ENCODE measurements at places on chromosomes 5 and 9.
A peak's percentile ranks its signal among the peaks of the same experiment; 100 is the strongest.

DNA sequence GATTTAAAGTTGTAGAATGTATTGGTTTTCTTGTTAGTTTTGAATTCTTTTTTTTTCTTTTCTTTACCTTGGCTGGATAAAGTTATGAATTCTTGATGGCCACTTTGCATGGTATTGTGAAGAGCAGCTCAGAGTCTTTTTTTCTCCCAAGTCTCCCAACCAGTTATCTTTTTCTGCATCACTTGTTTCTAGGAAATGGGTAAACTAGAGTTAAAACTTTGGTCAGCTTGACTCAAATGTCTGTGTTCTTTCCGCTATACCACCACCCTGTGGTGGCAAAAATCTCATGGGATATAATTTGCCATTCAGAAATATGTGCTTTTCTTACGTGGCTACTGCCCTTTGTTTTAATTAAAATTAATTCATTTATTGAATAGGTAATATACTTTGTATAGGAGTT lies 113.2 kb downstream of the UNC13B start:
- no peak for DNase-seq

DNA sequence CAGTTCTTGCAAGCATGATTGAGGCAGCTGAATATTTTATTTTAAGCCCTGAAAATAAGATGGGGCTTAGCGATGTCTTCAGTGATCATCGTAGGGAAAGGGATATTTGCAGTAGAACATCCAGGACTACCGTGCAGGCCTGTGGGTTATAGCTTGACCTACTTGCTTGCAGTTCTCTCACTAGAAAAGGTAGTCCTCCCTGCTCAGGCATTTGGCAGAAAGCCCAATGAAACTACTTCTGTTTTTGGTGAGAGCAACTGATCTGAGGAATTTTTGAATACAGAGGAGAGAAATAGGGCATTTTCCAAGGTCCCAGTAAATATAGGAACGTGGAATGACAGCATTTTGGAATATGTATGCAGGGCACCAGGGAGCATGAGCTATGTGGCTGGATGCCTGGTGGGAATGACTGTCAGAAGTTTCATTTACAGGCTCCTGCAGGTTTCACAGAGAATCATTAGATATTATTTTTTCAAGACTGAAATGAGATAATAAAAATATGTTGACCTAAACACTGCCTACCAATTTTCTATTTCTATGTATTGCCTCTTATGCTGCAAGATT lies 417.9 kb upstream of the ACTBL2 start:
- DNase-seq, result no peak

GRCh38 chr9:132887181-132888120 lies 8.8 kb downstream of the SPACA9 start:
- no peak for DNase-seq

DNA sequence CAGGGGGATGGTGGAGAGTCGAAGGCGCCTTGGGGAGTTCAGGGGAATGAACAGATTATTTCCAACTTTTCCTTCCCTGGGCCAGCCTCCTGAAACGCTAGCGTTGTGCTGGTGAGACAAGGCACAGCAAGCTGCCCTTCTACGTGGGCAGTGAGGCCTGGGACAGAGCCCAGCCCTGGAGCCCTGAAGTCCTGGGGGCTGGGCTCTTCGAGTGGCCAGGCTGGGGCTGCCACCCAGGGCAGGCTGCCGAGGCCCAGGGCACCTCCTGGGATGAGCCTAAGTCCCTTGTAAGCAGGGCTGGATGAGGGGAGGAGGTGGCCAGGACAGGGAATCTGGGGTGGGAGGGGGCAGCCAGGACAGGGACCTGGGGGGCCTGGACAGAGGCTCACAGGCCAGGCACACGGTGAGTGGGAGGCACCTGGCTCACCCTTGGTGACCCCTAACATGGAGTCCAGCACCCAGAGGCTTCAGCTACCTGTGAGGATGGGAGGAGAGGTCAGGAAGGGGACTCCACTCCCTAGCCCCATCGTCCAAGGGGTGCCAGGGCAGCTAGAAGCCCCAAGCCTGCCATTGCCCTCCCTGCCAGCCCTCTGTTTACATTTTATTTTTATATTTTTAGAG lies 1.3 kb upstream of the LCN12 start:
- no peak for DNase-seq

- no peak for DNase-seq
Observed at GRCh38 chr5:203246-203930, 12.1 kb downstream of the LRRC14B start.

GRCh38 chr5:137794863-137795262 lies 40.7 kb upstream of the HNRNPA0 start:
- no peak for DNase-seq

DNA sequence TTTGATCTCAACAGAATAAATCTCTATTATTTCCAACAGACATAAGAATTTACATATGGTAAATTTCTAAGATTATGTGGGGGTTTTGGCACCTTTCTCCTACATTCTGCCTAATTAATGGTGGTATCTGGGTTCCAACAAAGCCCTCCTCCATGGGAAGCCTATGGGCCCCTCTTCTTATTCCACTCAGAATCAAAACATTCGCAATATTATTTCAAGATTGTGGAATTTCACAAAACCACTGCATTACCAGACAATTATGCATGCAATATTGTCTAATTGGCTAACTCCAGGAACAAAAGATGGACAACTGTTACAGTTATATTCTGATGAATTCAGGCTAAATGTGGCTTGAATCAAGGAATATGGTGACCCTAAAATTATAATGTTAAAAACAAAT lies 434.0 kb downstream of the NFIB start:
- DNase-seq, result no peak

DNA sequence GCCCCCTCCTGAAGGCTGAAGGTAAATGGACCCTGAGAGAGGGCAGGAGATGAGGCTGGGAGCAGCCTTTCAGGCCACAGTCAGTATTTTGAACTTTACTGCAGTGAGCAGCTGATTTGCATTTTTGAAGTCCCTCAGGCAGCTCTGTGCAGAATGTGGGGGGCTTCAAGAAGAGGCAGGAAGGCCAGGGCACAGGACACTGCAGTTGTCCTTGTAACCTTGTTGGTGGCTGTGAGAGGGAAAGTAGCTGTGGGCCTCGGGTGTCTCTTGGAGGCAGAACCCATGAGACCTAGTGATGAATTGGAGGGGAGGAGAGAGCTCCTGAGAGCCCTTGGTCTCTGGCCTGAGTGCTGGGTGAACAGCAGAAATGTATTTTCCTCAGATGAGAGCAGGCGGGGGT lies 2.6 kb downstream of the CCDC180 start:
- DNase-seq, result no peak

GRCh38 chr9:2132484-2133082 lies 117.4 kb downstream of the SMARCA2 start:
- peak; percentile 40 for DNase-seq

- no peak for DNase-seq
Observed at GRCh38 chr9:37001459-37001858, 32.6 kb downstream of the PAX5 start.

- peak; percentile 48 for DNase-seq
Observed at GRCh38 chr5:61330341-61330844, 1.7 kb upstream of the ZSWIM6 start.

- peak; percentile 46 for DNase-seq
Observed at GRCh38 chr9:107161338-107161737, 121.7 kb upstream of the RAD23B start.

DNA sequence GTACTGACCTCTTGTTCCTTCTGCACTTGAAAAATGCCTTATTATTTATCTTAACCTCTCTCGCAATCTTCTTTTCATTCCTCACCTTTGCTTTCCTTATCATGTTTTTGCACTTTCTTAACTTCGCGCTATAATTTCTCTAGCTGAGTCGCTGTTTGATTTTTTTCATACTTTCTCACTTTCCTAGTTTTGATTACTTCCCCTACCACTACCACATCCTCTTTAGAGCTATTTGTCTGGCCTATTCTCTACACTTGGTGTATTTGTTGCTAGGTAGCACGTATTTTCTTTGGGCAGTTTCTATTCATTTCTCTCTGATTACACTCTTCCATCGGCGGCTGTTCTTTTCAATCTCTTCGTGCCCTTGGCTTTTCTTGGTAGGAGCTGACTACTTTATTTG lies 611.8 kb downstream of the BNC2 start:
- no peak for DNase-seq

DNA sequence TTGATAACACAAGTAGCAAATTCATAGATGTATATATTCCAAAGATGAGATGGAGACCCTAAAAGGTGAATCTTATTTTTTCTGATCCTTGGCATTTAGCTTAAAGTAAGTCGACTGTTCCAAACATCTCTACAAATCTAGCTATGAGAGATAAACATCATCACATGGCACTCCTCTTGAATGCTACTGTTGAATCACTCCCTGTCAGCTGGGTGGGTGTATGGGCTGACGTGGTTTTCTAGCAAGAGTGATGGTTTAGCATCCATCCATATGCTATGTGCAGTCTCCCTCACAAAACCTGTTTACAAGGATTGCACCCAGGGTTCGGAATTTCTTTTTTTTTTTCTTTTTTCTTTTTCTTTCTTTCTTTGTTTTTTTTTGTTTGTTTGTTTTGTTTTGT lies 13.8 kb downstream of the ACO1 start:
- DNase-seq, result no peak

GRCh38 chr9:27125030-27125429 lies 16.0 kb downstream of the TEK start:
- DNase-seq, result no peak

- DNase-seq, result no peak
Observed at GRCh38 chr5:83450183-83450966, 21.2 kb upstream of the VCAN start.

- DNase-seq, result no peak
Observed at GRCh38 chr5:133287500-133287899, 235.7 kb downstream of the HSPA4 start.

GRCh38 chr9:121990600-121991306 lies 102.4 kb downstream of the TTLL11 start:
- no peak for DNase-seq

DNA sequence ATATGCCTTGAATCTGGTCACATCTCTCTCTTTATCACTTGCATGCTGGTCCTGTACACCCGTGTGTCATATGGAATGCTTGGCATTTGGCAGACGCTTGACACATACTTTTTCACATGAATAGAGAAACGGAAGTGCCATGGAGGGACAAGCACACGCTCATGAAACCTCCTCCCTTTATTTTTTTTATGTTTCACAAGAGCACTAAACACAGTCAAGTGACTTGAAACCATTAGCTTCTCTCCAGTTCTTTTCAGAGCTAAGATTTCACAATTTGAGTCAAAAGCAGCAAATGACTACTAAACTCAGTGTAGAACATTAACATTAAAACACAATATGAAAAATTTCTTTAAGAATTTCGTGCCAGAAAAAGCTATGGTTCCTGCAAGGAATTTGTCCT lies 151.1 kb downstream of the DOCK2 start:
- no peak for DNase-seq

DNA sequence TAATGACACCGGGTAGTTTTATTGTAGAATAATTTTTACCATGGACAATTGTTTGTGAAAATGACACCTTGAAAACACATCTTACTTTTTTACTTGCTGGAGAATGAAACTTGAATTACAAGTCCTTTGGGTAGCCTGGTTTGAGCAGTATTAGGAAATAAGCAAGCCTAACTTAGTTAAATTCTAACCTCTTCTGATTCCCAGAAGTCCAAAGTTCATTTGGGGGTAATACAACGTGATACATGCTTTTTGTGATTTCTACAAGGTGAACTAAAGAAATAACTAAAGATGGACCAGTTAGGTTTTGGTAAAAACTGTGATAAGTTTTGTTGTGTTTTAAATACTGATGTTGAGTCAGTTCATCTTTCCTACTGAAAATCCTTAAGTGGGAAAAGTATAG lies 135.4 kb upstream of the DMRT1 start:
- no peak for DNase-seq

DNA sequence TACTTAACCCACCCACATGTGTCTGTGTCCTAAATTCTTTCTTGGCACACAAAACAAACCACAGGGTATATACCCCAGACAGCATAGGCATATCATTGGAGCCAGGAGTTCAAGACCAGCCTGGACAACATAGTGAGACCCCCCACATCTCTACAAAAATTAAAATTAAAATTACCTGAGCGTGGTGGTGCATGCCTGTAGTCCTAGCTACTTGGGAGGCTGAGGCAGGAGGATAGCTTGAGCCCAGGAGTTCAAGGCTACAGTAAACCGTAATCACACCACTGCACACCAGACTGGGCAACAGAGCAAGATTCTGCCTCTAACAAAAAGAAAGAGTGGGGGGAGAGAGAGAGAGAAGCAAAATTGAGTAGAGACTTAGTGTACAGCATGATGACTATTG lies 4.6 kb upstream of the AGTPBP1 start:
- DNase-seq, result no peak

DNA sequence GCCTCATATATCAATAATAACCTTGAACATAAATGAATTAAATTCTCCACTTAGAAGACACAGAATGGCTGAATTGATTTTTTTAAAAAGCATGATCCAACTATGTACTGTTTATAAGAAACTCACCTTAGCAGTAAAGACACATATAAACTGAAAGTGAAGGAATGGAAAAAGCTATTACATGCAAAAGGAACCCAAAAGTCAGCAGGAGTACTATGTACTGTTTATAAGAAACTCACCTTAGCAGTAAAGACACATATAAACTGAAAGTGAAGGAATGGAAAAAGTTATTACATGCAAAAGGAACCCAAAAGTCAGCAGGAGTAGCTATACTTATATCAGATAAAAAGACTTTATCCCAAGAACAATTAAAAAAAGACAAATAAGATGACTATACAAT lies 204.8 kb downstream of the TMEM161B start:
- no peak for DNase-seq

DNA sequence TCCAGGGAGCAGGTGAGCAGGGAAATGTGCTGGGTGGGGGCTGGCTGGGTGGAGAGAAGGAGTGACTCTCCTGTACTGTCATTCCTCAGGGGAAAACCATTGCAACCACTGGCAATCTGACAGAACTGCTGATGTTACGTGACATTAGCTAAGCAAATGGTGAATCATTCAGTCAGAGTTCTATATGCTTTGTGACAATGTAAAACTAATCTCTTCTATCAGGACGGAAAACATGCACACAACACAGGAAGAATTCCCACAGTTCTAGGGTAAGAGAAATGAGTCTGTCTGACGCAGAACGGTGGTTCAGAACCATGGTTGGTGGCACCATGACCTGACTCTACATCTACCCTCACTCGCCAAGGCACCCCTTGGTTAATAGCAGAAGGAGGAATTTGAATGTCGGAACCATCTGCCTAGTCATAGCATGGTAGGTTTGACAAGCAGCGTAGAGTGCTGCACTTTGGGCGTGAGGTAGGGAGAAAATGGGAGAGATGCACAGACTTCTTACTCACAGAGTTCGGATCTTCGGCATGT lies 243.6 kb upstream of the PANK3 start:
- no peak for DNase-seq
